Suppressor macrophage treated with lipopolysaccharide for 4 hours (primary cell): ENCODE measurements at places on chromosomes 1 and 21.

- DNase-seq, result no peak
Observed at GRCh38 chr1:38534473-38534823, 325.1 kb downstream of the RRAGC start.

- DNase-seq, result no peak
Observed at GRCh38 chr1:233718057-233718456, 104.2 kb downstream of the KCNK1 start.

DNA sequence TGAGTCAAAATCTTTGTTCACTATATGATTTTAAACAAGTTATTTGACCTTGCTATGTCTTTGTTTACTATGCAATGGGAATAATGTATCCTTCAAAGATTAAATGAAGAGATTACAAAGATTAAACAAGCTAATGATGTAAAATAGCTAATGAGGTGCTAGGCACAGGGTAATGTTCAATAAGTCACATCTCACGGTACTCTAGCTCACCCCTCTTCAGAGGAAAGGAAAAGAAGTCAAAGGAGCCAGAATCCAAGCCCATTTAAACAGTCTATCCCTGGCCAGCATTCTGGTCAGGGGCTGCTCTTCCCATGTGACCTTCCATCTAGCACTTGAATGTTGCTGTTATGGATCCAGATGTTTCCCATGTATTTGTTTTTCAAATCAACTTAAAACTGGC, 412.4 kb upstream of the CAMK1G start:
- DNase-seq, result no peak

DNA sequence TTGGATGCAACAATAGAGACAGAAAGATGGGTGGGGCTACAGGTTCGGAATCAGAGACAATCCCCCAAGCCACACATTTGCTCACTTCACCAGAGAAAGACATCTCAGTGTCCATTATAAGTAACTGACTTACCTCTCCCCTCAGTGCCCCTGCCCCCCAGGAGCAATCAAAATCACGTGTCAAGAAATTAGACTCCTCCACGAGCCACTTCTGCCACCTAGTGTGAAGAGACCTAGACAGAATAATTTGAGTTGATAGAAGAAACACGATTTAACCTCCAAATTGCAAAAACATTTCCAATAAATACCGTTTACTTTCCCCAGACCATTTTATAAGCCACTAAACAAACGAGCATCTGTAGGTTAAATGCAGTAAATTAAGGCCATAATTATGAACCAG, 123.2 kb downstream of the SLC30A10 start:
- no peak for DNase-seq

DNA sequence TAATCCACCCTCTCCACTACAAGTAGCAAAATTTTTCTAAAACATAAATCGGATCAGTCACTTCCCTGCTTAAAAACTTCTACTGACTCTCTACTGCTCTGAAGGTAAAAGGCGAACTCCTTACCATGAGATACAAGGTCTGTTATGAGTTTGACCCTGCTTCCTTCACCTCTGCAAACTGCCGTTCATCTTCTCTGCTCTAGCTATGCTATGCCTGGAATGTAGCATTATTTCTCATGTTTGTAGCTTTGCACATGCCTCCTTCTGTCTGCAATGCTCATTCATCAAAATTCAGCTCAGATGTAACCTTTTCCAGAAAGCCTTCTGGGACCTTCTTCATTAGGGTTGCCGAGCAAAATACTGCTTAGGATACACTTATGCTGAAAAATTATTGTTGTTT, 30.8 kb downstream of the RPL5 start:
- no peak for DNase-seq

GRCh38 chr1:225451340-225451739, 23.5 kb upstream of the LBR start:
- no peak for DNase-seq

- DNase-seq, result no peak
Observed at GRCh38 chr1:151005729-151006319, 878 bp downstream of the MINDY1 start.

DNA sequence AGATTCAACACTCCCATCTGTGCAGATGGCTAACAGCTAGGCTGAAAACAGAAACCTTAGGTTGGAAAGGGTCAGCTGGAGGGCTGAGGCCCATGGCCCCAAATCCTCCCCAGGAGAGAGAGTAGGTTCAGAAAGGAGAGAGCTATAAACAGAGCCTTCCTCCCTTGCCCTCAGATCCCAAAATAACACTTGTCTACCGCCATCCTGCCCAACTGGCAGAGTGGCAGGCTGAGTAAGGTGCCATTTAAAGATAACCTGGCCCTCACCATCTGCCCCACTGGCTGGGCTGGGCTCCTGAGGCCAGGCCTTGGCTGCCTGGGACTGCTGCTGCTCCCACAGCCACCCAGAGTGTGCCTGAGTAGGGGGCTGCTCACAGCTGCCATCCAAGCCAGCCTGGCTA, 4.3 kb upstream of the SHISA4 start:
- DNase-seq, result no peak

GRCh38 chr1:198024782-198025181, 107.6 kb downstream of the LHX9 start:
- no peak for DNase-seq

- DNase-seq, result no peak
Observed at GRCh38 chr21:34235514-34235913, 128.3 kb upstream of the KCNE2 start.

GRCh38 chr1:87820668-87821334, 492.1 kb downstream of the LMO4 start:
- DNase-seq, result no peak

GRCh38 chr1:27292106-27292505, 29.9 kb upstream of the TMEM222 start:
- DNase-seq, result no peak

- DNase-seq, result no peak
Observed at GRCh38 chr1:61293986-61294504, 211.7 kb downstream of the NFIA start.

- DNase-seq, result peak; percentile 37
Observed at GRCh38 chr1:151047591-151047924, at the start of gene C1orf56. C1orf56 (plus strand) TSS chr1:151047751; CDS start chr1:151047848, 97 bp downstream.

- no peak for DNase-seq
Observed at GRCh38 chr1:239536165-239536849, 149.9 kb downstream of the CHRM3 start.

DNA sequence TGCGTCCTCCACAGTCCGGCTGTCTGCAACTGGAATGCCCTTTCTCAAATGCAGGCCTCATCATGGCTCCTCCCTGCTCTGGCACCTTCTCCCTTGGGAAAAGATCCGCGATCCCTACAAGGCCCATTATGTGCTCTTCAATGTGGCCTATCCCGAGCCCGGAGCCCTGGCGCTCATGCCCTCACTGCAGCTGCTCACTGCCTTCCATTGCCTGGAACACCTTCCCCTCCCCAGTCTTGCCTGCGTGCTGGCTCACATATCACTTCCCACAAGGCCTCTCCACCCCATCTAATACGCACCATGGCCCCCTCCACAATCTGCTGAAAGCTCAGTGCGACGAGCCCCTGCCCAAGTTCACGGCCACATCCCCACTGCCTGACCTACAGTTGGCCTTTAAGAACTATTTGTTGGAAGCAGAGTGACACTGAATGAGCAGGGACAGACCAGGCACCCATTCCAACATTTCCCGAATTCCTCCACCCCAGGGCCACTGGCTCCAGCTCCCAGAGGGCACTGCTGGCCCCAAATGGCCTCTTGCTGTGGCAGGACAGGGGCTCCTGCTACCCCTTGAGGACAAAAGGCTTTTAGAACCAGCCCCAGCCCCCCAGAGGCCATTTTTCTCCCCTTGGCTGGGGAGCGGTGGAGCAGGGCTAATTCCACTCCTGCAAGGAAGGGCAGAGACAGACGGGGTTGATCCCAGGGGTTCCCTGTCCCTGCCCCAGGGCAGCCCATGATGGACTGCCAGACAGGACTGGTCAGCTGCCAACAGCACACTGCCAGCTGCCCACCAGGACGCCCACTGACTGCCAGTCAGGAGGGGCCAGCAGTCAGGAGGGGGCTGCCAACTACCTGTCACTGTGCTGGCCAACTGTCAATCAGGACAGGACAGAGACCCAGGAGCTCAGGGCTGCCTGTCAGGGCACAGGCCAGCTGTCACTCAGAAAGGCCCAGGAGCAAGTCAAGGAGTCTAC, 64.8 kb downstream of the DHRS3 start:
- no peak for DNase-seq

DNA sequence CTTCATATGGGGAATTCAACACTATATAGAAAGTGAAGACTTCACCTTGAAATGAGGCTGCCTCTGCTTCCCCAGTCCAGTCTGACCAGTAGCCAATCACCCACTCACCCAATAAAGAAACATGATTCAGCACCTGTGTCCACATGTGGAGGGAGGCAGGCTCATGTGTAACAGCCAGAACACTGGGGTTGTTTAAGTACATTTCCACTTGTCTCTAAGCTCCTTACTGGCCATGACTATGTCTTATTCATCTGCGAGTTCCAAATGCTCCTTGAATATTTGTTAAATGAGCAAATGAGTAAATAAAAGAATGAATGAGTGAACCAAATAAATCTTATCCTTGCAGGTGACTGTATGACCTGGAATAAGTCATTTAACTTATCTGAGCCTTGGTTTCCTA, 100.1 kb downstream of the BRINP2 start:
- DNase-seq, result no peak

- DNase-seq, result no peak
Observed at GRCh38 chr1:172001288-172001687, 160.0 kb downstream of the DNM3 start.

- DNase-seq, result no peak
Observed at GRCh38 chr1:28915031-28915895, 894 bp downstream of the EPB41 start.

- DNase-seq, result no peak
Observed at GRCh38 chr1:87535551-87535950, 206.9 kb downstream of the LMO4 start.

- DNase-seq, result no peak
Observed at GRCh38 chr1:240341365-240342250, 249.9 kb downstream of the FMN2 start.

DNA sequence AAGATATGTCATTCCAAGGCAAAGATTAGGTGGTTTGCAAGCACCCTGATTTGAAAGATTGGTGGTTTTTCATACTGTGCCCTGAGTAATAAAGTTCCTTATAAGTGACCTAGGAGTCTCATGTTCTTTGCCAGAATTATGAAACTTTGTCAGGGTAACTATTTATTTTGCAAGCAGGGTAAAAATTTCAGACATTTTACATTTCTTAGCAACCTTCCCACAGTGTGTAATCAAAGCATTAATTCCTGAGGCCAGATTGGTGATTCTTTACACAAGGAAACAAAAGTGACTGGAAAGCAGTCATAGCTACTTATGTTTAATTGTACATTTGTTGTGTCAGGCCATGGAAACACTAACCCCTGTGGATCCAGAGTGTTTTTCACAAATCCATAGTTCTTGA, 998.0 kb upstream of the B3GALT2 start:
- DNase-seq, result no peak

DNA sequence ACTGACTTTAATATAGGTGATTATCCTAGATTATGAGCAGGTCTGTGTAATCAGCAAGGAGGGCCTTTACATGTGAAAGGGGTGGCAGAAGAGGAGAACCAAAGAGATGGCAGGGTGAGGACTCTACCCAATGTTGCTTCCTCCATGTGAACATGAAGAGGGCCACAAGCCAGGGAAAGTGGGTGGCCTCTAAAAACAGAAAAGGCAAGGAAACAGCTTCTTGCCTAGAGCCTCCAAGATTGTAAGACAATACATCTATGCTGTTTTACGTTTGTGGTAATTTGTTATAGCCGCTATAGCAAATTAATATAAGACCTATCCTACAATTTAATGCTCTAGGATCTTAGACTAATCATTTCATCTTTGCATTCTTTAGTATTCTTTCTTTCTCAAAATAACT, 85.5 kb downstream of the PLPP3 start:
- DNase-seq, result no peak

- DNase-seq, result peak; percentile 69
Observed at GRCh38 chr1:63322114-63322943, at the start of gene FOXD3. FOXD3 (plus strand) TSS chr1:63322567; CDS start chr1:63323059, 492 bp downstream.

GRCh38 chr1:109789551-109790180, 25.9 kb upstream of the EPS8L3 start:
- DNase-seq, result no peak

- DNase-seq, result peak; percentile 35
Observed at GRCh38 chr1:92485381-92486250, 1.1 kb downstream of the GFI1 start.

GRCh38 chr1:224498574-224499170, 64.1 kb upstream of the WDR26 start:
- no peak for DNase-seq

GRCh38 chr1:224629965-224630364, 13.8 kb downstream of the CNIH3 start:
- no peak for DNase-seq

DNA sequence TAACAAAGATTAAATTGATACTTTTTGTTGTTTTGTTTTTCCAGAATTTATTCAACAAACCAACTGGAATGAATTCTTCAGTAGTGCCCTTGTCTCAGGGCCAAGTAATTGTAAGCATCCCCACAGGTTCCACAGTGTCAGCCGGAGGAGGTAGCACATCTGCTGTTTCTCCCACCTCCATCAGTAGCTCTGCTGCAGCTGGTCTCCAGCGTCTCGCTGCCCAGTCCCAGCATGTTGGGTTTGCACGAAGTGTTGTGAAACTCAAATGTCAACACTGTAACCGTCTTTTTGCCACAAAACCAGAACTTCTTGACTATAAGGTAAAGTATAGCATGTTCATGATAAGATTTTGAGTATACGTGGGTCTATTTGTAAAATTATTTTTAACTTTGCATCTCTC, 118.5 kb downstream of the ZMYM4 start:
- no peak for DNase-seq
